ENCODE measurements at places on chromosomes 5 and 9. TPM values are rescaled to one million over a fixed set of nuclear protein-coding genes. Genes with fewer than 3 reads are reported as not detected.

The IFNK gene
- 57.3 TPM for polyA plus RNA-seq

The THBS4 gene
- polyA plus RNA-seq, result 0.59 TPM

- no peak for DNase-seq
Observed at GRCh38 chr9:114779352-114779845, 26.4 kb downstream of the TNFSF15 start.

DNA sequence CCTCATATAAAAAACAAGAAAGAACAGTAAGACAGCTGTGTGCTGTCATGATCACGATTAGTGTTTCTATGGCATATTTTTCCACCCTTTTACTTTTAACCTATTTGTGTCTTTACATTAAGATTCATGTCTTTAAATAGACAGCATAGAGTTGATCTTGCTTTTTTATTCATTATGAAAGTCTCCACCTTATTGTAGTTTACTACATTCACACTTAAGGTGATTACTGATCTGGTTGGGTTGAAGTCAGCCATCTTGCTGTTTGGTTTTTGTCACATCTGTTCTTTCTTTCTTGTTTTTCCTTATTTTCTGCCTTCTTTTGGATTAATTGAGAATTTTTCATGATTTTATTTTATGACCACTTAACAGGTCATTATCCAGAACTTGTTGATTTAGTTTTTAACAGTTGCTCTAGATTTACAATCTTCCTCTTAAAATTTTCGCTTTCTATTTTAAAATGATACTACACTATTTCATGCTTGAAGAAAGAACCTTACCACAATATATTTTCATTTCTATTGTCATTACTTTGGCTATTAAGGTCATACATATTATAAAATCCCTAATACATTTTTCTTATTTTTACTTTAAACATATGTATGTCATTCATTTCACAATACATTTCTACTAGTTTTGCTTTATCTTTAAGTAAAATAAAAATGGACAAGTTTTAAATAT is 292.5 kb downstream of the SH3GL2 start:
- no peak for DNase-seq

GRCh38 chr9:93028448-93029006 is 30.0 kb upstream of the SUSD3 start:
- DNase-seq, result no peak

DNA sequence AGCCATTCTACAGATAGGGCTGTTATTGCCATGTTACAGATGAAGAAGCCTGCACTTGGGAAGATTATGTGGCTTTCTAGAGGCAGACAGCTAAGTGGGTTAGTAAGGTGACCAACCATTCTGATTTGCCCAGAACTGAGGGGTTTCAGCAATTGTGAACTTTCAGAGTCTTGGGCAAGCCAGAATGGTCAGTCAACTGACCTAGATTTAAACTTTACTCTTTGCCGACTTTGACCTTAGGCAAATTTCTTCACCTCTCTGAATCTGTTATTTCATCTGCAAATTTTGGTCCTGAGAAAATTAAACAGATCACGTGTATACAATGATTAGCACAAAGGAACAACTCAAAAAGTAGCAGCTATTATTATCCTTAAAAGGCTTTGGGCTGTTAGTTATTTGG is 20.4 kb upstream of the TNFSF8 start:
- DNase-seq, result no peak

DNA sequence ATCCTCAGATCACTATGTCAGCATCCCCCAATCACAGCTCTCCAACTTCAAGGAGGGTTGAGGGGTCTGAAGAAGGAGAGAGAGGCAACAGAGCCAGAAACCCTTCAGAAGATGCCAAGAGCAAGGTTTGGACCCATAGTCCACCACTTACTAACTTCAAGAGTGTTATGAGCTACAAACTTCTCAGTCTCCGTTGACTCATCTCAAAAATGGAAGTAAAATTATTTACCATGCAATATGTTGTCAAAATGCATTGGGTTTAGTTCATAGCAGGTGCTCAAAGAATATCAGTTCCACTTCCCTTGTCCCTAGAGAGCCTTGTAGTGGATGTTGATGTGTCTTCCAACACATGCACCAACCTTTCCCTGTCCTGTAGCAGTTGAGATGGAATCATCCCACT is 116.0 kb downstream of the KCNIP1 start:
- DNase-seq, result no peak
